ENCODE measurements at places on chromosomes 13 and 19.

GRCh38 chr19:42389899-42390298 is at the start of gene CNFN:
TSS of gene CNFN (minus strand) at chr19:42390297. CDS start at chr19:42389037, 1,260 bp downstream.
- DNase-seq = no peak

GRCh38 chr19:49790866-49791265 is 22.2 kb downstream of the FUZ start:
- no peak for DNase-seq

GRCh38 chr13:42373048-42373812 is 101.3 kb downstream of the AKAP11 start:
- no peak for DNase-seq

- DNase-seq = no peak
Measured at GRCh38 chr19:13790354-13790753, 4.9 kb upstream of the ZSWIM4 start.

DNA sequence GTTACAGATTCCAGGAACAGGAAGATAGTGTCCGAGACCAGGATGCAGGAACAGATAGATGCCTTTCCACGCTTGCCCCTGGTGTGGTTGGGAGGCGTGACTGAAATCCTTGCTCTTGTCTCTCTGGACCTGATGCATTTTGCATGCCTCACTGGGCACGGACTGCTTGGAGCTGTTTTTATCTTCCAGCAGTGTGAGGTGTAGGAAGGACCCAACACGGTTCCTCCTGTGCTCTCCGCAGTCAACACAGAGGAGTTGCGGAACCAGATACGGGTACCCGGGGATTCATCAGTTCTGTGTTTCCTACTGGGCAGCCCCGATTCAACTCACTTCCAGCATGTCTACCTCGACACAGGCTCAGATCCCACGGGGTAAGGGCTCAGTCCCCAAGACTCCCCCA is 6.5 kb downstream of the DOT1L start:
- no peak for DNase-seq

- no peak for DNase-seq
Measured at GRCh38 chr19:16564842-16565241, 7.4 kb downstream of the SLC35E1 start.

DNA sequence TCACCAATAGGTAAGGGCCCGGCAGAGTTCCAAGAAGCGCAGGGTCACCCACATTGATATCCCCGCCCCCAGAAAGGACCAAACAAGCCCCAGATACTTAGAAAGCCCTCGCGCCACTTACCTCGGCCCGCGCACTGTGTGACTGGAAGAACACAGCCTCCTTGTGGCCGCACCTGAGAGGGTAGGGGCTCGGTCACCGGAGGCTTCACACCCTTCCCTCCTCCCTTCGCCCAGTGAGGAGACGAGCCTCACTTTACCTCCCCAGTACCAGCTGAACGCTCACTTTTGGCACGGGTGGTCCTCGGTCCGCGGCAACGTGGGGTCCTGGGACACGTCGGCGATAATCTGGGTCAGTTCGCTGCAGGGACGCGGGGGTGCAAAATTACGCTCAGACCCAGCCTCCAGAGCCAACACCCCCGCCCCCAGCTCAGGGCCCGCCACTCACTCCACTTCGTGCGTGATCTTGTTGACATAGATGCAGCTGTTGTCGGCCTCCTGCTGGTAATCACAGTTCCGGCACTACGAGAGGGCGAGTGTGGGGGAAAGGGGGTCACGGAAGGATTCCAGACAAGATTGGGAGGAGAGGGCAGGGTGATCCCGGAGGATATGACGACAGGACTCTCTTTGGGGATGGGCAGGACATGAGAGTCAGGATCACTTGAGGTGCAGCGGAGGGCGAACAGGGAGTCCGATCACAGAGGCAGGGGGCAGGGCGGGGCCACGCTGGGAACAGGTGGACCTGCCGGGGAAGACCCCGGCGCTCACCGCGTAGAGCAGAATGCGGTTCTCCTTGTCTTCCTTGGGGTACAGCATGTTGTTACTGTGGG is 568 bp downstream of the POLR2I start:
- no peak for DNase-seq

GRCh38 chr19:1313695-1314613 is 28.3 kb downstream of the EFNA2 start:
- DNase-seq = no peak

GRCh38 chr19:32627714-32628270 is 46.8 kb downstream of the PDCD5 start:
- no peak for DNase-seq

DNA sequence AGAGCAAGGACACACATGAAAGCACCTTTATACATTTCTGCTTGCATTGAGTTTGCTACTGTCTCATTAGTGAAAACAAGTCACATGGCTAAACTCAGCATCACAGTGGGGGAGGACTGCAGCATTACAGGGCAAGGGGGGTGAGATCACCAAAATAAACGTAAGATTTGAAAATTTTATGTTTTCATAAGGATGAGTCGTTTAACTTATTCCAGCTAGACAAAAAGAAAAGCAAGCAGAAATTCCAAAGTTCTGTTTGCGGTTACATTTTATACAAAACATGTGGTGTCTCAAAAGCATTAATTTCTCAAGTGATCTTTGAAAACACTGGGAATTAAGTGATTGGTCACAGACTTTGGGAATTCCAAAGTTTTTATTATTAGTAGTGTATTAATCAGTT is 261.4 kb upstream of the RXFP2 start:
- no peak for DNase-seq

- DNase-seq = no peak
Measured at GRCh38 chr13:73367886-73368285, 309.1 kb downstream of the KLF5 start.

DNA sequence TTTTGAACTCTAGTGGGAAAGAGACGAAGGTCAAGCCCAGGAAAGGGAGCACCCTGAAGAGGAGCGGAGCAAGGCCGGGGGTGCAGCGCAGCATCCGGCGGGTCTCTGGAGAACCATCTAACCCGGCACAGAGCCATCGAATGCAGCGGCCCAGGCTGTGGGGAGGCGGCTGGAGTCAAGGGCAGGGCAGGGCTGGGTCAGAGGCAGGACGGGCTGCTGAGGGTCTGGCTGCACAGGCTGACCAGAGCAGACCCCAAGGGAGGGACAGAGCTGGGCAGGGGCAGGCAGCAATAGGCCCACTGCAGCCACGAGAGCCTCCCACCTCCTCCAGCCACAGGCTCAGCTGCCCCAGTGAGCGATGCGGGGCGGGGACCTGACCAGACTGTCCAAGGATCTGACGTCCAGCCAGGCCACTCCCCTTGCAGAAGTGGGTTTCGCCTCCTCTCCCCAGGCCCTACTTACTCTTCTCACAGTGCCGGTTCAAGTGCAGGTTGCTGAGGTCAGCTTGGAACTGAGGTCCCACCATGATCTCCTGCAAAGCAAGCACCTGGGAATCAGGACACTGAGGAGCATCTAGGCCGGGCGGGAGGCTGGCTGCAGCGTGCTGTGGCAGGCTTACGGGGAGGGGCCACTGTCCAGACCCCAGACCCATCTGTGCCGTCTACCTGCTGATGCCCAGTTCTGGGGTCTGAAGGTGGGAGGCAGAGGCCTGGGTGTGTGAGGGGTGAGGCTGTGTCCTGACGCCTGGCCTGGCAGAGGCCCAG is 19.2 kb downstream of the MIER2 start:
- no peak for DNase-seq

- DNase-seq = no peak
Measured at GRCh38 chr19:50517704-50518075, 4.0 kb upstream of the ASPDH start.

DNA sequence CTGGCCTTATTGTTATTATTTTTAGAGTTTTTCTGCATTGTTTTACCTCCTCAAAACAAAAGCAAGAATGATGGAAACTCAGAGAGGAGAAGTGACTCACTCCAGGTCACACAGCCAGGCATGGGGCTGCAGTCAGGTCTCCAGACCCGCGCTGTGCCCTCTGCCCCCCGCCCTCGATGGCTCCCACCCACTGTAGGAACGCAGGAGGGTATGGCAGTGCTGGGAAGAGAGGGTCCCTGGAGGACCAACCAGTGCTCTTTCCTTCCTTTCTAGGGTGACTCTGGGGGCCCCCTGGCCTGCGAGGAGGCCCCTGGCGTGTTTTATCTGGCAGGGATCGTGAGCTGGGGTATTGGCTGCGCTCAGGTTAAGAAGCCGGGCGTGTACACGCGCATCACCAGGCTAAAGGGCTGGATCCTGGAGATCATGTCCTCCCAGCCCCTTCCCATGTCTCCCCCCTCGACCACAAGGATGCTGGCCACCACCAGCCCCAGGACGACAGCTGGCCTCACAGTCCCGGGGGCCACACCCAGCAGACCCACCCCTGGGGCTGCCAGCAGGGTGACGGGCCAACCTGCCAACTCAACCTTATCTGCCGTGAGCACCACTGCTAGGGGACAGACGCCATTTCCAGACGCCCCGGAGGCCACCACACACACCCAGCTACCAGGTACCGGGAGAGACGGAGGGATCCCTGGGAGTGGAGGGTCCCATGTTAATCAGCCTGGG is 5.6 kb downstream of the TIMM13 start:
- DNase-seq = no peak

DNA sequence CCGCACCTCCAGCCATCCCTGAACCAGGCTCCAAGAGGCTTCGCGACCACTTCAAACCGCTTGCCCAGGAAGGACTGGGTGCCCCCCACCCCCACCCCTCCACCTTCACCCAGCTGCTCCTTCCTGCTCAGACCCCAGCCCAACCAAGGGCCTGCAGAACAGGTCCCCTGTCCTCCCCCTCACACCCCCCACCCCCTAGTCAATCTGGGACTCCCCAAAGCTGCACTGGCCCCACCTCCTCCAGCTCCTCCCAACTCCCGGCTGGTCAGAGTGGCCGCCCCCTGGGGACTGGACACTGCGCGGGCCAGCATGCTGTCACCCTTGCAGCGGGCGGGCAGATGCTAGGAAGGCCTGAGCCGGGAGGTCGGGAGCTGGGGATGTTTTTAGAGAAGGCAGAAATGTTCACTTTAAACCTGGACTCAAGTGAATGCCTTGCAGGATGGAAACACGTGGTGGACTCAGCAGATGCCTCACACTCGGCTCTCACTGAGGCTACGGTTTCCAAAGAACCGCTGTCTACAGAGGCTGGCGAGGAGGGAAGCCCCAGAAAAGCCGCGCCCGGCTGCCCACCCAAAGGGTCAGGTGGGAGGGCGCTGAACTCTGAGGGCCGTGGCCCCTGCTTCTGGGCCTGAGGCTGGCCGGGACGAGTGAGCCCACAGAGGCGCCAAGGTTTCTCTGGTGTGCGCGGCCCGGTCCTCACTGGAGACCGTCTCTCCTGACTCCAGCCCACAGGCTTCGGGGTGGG is 8.0 kb downstream of the RPL36 start:
- DNase-seq = no peak

- no peak for DNase-seq
Measured at GRCh38 chr19:18293642-18294466, 12.4 kb upstream of the JUND start.

GRCh38 chr19:2289714-2290435 is 7.9 kb upstream of the PEAK3 start:
- DNase-seq = no peak

DNA sequence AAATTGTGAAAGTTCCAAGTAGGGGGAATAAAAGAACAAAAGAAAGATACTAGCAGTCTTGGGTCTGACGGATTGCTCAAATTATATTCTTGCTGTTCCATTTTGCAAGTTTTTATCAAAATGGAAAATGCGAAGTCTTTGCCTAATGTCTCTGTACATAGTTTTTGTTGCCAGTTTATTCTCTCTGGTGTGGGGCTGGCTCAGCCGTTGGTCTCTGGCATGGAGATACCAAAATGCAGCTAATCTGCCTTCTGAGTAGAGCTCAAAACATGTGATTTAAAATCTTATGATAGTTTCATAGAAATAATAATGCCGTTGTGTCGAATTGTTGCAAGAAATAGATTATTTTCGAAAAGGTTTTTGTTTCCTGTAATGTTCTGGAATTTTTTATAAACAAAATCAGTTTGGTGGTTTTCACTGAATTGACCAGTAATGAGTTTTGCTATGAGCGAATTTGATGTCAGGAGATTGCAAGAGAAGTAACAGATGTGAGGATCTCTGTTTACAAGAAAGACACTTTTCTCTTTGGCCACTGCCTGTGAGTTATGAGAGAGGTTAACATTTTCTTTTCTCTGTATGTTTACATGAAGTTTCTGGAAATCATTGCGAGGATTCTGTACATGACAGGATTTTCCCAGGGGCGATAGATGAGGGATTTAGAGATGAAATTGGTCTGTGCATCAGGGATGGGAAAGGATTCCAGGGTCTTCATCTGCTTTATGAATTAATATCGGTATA is 147.0 kb downstream of the DCT start:
- DNase-seq = no peak

GRCh38 chr19:54606230-54606629 is 12.8 kb downstream of the LILRA1 start:
- DNase-seq = no peak

DNA sequence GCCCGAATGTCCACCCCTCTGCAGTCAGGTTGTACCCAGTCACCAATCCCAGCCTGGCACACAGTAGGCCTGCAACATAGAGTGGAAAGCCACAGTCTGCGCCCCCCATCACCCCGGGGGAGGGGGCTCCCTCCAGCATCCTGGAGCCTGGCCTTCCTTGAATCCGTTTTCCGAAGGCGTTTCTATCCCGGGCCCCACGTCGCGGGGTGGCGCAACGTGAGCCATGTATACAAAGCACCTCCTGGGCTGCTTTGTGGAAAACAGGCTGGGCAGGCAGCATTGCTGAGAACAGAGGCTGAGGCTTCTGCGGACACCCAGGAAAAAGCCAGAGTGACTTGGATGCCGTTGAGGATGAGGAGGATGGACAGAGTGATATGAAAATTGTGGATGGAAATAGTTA is 103.3 kb upstream of the USP29 start:
- DNase-seq = no peak

GRCh38 chr19:48149430-48149829 is 20.7 kb downstream of the LIG1 start:
- no peak for DNase-seq

- no peak for DNase-seq
Measured at GRCh38 chr19:18776736-18777135, 14.4 kb downstream of the COMP start.

DNA sequence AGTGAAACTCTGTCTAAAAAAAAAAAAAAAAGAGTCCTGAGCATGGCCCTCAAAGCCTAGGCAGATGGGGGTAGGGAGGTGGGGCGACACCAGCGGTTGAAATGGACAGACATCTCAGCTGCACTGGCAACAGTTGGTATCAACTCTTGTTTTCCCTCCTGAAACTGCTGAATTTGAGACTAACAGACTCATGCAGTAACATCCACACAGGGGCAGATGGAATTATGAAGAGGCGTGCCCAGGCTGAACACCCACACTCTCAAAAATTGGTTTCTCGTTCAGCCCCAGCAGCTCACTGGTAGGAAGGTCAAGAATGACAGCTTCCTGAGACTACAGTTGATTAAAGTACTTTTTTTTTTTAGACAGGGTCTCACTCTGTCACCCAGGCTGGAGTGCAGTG is 24.1 kb downstream of the PBX4 start:
- DNase-seq = no peak

DNA sequence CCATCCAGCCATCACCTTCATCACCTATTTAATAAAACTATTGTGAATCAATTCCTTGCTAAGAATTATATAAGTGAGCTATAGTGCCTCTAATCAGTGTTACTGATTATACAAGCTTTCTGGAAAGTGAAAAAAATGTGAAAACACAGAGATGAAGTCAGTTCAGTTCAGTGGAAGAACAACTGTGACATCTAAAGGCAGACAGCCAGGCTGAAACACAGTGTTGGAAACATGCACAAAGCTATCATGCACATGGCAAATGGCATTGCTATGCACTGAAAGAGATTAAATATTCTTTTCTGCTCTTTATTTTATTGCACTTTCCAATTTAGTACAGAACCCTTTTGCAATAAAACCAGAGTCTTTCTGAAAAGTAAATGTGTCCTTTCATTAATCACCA is 294.0 kb downstream of the RBM26 start:
- no peak for DNase-seq
